ENCODE measurements at places on chromosomes 1 and 21.

- peak; percentile 82 for DNase-seq
Measured at GRCh38 chr1:19949016-19949415, 25.6 kb upstream of the PLA2G2E start.

DNA sequence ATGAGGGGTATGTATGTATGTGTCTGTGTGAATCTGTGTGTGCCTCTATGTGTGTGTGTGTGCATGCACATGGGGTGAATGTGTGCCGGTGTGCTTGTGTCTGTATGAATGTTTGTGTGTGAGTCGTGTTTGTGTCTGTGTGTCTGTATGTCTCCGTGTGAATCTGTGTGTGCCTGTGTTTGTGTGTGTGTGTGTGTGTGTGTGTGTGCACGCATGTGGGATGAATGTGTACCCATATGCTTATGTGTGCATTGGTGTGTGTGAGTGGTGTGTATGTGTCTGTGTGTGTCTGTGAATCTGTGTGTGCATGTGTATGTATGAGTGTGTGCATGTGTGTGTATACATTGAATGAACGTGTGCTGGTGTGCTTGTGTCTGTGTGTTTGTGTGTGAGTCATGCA is 88.9 kb downstream of the MATN1 start:
- DNase-seq = no peak

- DNase-seq = no peak
Measured at GRCh38 chr1:59105548-59106507, 191.1 kb upstream of the FGGY start.

DNA sequence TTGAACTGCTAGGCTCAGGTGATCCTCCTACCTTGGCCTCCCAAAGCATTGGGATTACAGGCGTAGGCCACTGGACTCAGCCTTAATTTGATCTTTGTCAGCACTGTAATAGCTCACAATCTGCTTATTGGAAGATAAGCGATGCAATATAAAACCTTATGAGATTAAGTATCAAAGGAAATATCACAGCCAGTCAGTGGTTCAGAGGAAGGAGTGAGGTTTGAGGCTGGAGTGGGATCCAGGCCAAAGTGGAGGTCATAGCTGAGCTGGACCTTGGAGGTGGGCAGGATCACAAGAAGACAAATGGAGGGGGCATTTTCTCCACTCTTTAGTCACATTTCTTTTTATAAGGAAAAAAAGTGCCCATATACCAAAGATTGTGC is 228.5 kb downstream of the RHOU start:
- DNase-seq = no peak

- peak; percentile 43 for DNase-seq
Measured at GRCh38 chr1:24898152-24898908, 31.7 kb downstream of the RUNX3 start.

All from kidney tubule cell (primary cell).